ENCODE measurements at places on chromosomes 11 and 22.

DNA sequence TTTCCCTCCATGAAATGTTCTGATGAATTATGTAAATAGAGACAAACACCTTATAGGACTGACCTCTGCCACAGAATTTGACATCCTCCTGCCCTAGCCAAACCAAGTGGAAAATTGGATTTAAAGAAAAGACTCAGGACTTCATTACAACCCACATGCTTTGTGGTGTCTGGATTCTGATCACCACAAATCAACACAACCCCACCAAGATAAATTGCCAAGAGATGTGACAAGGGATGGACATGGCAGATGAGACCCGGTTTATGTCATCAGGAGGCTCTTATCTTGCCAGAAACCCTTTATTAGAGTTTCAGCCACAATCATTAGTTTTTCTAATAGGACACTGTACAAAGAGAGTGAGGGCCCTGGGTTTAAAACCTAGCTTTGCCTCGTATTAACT is 57.9 kb upstream of the SLC6A5 start:
- H3K4me1 ChIP-seq, result no peaks in the 10 kb centered on the region
- H3K4me3 ChIP-seq, result no peak overlapping the region
- H3K36me3 ChIP-seq, result no peaks in the 10 kb centered on the region
- no peak for DNase-seq
- H3K27me3 ChIP-seq, result no peaks in the 10 kb centered on the region
- H3K27ac ChIP-seq, result no peak overlapping the region

DNA sequence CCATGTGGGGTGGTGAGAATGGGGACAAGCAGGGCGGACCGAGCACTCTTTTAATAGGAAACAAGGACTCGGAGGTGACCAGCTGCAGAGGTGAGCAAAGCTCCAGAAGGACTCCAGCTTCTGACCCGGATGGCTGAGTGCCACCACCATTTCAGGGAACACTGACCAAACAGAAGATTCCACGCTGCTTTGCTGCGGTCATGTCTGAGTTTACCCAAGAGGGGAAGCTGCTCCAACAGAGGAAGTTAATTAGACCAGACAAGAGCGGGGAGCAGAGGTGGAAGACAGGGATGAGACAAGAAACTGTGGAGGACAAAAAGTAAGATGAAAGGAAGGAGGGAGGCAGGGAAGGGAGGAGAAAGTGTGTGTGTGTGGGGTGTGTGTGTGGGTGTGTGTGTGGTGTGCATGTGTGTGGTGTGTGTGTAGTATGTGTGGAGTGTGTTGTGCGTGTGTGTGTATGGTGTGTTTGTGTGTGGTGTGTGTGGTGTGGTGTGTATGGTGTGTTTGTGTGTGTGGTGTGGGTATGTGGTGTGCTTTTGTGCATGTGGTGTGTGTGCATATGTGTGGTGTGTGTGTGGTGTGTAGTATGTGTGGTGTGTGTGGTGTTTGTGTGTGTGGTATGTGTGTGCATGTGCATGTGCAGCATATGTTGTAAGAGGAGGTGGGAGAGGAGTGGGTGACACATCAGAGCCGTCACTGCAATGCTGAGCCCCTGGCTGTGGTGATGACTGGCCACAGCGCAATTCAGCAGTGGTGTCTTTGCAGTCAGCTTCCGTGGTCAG is 82.2 kb upstream of the AKIP1 start:
- H3K36me3 ChIP-seq, result no peaks in the 10 kb centered on the region
- H3K4me1 ChIP-seq, result peaks cover 12% of the 10 kb centered on the region
- no peak for DNase-seq
- H3K27me3 ChIP-seq, result no peaks in the 10 kb centered on the region
- H3K4me3 ChIP-seq, result no peak overlapping the region
- H3K27ac ChIP-seq, result no peak overlapping the region

GRCh38 chr11:88398791-88399570 is 61.4 kb upstream of the CTSC start:
- no peaks in the 10 kb centered on the region for H3K36me3 ChIP-seq
- no peak for DNase-seq
- no peak overlapping the region for H3K27ac ChIP-seq

GRCh38 chr22:46443850-46444389 is 93.5 kb downstream of the CELSR1 start:
- DNase-seq, result no peak
- H3K27ac ChIP-seq, result no peak overlapping the region
- H3K4me1 ChIP-seq, result no peaks in the 10 kb centered on the region
- H3K36me3 ChIP-seq, result no peaks in the 10 kb centered on the region
- no peaks in the 10 kb centered on the region for H3K27me3 ChIP-seq

GRCh38 chr22:37167981-37168647 is 18.4 kb upstream of the IL2RB start:
- no peaks in the 10 kb centered on the region for H3K27me3 ChIP-seq
- H3K4me1 ChIP-seq, result peaks cover 11% of the 10 kb centered on the region
- H3K4me3 ChIP-seq, result no peak overlapping the region
- no peak overlapping the region for H3K27ac ChIP-seq
- H3K36me3 ChIP-seq, result no peaks in the 10 kb centered on the region

- H3K4me3 ChIP-seq, result peak overlapping the region; percentile 1
- peak overlapping the region; percentile 66 for H3K27ac ChIP-seq
- H3K4me1 ChIP-seq, result peaks cover 17% of the 10 kb centered on the region
- peaks cover 3% of the 10 kb centered on the region for H3K36me3 ChIP-seq
- DNase-seq, result no peak
Measured at GRCh38 chr11:74162681-74163467, 7.9 kb downstream of the C2CD3 start.

GRCh38 chr11:124919898-124920297 is 848 bp downstream of the HEPN1 start:
- H3K4me1 ChIP-seq, result no peaks in the 10 kb centered on the region
- no peaks in the 10 kb centered on the region for H3K36me3 ChIP-seq
- H3K27me3 ChIP-seq, result no peaks in the 10 kb centered on the region
- DNase-seq, result no peak
- H3K4me3 ChIP-seq, result no peak overlapping the region

GRCh38 chr11:47415091-47415854 is 6.9 kb downstream of the SLC39A13 start:
- H3K27ac ChIP-seq, result peak overlapping the region; percentile 89
- peaks cover 21% of the 10 kb centered on the region for H3K36me3 ChIP-seq
- DNase-seq, result no peak
- H3K4me3 ChIP-seq, result peak overlapping the region; percentile 29

GRCh38 chr11:110430267-110431050 is 711 bp downstream of the FDX1 start:
- peak overlapping the region; percentile 92 for H3K27ac ChIP-seq
- H3K36me3 ChIP-seq, result no peaks in the 10 kb centered on the region
- no peak for DNase-seq
- H3K4me3 ChIP-seq, result peak overlapping the region; percentile 87

DNA sequence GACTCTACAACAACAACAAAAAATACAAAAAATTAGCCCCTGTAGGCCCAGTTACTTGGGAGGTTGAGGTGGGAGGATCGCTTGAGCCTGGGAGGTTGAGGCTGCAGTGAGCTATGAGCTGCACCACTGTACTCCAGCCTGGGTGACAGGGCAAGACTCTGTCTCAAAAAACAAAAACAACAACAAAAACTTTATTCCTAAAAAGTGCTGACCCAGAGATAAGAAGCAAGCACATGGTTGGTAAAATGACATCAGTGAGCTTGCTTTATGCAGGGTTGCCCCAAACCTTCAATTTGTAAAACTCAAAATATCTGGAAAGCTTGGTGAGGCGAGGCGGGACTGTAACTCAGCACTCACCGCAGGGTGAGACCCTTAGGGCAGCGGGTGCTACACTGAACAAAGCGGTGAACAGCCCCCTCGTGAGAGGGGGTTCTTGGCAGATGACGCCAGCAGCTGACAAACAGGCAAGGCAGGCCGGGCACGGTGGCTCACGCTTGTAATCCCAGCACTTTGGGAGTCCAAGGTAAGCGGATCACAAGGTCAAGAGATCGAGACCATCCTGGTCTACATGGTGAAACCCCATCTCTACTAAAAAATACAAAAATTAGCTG is 3.5 kb upstream of the TCIRG1 start:
- H3K27me3 ChIP-seq, result no peaks in the 10 kb centered on the region
- no peak overlapping the region for H3K4me3 ChIP-seq
- DNase-seq, result no peak
- no peak overlapping the region for H3K27ac ChIP-seq

DNA sequence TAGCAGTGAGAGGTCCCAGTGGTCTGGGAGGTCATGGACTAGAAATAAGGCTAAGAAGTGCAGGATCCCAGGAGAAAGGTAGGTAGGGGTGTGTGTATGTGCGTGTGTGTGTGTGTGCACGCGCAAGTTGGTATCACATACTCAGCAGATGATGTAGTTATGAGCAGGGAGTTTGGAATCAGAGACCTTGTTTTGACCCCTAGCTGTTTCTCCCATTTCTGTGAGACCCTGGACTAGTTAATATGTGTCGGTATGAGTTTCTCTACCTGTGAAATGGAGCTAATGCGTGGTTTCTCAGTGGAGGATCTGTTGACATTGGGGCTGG is 1.3 kb downstream of the SERPING1 start:
- H3K4me3 ChIP-seq, result peak overlapping the region; percentile 61
- H3K27ac ChIP-seq, result peak overlapping the region; percentile 68
- no peaks in the 10 kb centered on the region for H3K36me3 ChIP-seq
- H3K4me1 ChIP-seq, result no peaks in the 10 kb centered on the region
- peaks cover 12% of the 10 kb centered on the region for H3K27me3 ChIP-seq
- no peak for DNase-seq

GRCh38 chr11:91835051-91835560 is 389.5 kb upstream of the FAT3 start:
- H3K4me3 ChIP-seq, result no peak overlapping the region
- H3K27ac ChIP-seq, result no peak overlapping the region
- H3K27me3 ChIP-seq, result peaks cover 3% of the 10 kb centered on the region
- DNase-seq, result no peak

DNA sequence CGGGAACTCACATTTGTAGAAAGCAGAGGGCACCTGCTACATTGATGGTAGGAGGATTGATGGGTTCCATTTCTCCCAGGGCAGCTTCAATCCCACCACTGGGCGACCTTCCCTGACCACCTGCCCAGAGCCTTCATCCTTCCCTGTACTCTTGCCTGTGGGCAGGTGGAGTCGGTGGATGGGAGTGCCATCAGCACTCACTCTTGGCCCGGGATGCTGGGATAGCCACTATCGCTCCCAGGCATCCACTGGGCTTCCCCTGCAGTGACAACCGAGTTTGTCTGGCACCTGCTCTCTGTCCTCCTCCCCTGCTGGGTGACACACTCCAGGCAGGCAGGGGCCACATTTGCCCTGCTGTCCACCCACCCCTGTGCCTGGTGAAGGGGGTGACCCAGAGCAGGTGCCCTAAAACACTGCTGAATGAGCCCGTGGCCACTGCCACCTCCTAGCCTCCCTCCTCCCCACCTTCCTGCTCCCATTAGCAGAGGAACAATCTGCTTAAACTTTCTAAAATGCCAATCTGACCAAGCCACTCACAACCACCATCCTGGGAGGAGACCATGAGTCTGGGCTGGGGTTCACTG is 604.7 kb downstream of the TBC1D22A start:
- no peak for DNase-seq
- no peaks in the 10 kb centered on the region for H3K27me3 ChIP-seq
- no peaks in the 10 kb centered on the region for H3K36me3 ChIP-seq
- no peak overlapping the region for H3K4me3 ChIP-seq
- H3K27ac ChIP-seq, result no peak overlapping the region

DNA sequence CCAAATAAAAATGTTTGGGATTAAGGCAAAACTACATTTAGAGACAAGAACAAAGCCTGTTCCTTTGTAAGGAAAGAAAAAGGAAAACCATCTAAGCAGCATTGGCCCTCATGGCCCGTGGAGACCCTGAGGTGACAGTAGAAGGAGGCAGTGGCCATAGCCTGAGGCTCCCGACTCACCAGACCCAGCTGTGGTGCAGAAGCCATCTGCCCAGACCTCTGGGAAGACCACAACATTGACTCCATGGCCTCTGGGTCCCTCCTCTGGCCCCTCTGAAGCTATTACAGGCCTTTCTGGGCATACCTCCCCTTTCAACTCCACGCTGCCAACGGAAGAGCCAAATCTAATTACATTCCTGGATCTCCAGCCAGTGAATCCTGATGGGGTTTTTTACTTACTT is 6.4 kb downstream of the PRAME start:
- DNase-seq, result no peak
